ENCODE measurements at places on chromosomes 6 and 20.

GRCh38 chr20:41510224-41510623 lies 108.0 kb downstream of the CHD6 start:
- DNase-seq: no peak

DNA sequence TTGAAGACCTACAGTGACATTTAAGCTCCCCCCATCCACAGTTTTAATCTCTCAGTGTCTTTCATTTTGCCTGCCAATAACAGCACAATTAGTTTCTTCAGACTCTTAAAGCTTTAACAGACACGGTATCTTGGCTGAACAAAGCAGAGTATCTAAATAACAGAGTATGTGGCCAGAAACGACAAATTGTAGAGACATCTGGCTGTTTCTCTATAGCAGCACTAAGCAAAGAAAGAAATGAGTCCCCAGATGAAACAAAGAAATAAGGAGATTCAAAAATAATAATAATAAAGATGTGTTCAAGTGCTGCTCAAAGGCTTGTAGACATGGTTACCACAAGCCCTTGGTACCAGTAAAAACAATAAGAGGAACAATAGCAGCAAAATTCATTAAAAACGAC lies 97.8 kb upstream of the HDAC2 start:
- no peak for DNase-seq

DNA sequence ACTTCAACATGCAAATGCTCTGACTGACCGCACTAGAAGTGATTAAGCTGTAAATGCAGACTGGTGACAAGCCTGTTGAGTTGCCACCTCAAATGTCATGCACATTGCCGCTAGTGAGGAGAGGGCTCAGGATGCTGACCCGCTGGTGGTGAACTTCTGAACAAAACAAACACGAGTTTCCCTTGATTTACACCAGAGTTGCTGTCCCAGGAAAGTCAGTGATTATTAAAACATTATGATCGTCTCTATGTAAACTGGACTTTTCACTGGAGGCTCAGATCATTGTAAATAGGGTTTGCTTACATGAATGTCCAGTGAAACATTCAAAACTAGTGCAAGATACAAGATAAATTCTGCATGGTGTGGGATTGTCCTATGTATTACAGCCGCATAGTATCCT lies 420.1 kb downstream of the PREX1 start:
- no peak for DNase-seq

GRCh38 chr6:120103618-120104017 lies 754.1 kb upstream of the MAN1A1 start:
- DNase-seq: no peak

GRCh38 chr6:14423330-14423729 lies 305.8 kb downstream of the CD83 start:
- no peak for DNase-seq

DNA sequence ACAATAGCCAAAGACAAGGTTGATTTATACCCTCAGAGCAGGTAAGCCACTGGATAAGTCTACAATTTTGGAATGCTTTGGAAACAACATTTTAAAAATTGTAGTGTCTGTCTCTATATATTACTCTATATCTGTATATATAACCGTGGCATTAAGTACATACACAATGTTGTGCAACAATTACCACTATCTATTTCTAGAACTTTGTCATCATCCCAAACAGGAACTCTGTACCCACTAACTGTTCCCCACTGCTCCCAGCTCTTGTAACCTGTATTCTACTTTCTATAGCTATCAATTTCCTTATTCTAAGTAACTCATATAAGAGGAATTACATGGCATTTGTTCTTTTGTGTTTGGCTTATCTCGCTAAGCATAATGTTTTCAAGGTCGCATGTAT lies 78.2 kb upstream of the ASCC3 start:
- no peak for DNase-seq

- DNase-seq: peak; percentile 34
These were observed 519 bp downstream of the MTRF1L start for GRCh38 chr6:153001767-153002612.

DNA sequence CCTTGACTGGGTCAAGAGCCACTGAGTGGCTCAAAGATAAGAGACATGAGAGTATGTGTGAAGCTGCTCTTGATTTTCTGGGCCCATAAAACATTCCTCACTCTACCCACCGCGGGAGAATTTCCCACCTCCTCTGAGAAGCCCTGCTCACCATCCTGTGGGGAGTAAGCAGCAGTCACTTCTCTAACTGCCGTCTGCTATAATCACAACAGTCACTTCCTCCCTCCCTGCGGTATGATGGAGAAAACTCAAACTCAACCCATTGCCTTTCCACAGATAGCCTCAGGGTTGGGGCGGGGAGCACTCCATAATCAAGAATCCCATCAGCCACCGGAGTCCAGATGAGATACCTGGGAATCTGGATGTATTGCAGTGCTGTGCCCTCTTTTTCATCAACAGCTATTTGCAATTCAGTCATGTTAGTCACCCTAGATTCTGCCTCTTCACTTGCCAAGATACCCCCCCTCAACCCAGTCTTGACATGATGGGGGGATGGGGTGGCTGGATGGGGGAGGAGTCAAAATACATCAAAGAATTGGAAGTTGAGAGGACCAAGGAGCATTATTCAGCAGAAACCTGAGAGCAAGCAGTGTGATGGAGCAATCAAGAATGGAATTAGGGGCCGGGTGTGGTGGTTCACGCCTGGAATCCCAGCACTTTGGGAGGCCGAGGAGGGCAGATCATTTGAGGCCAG lies 5.1 kb downstream of the MOCS1 start:
- DNase-seq: no peak
